Fibroblast of mammary gland (primary cell): ENCODE measurements at places on chromosomes 1 and 21.
A peak's percentile ranks its signal among the peaks of the same experiment; 100 is the strongest.

GRCh38 chr1:95084317-95085176 is 11.8 kb upstream of the ALG14 start:
- peak; percentile 55 for DNase-seq

DNA sequence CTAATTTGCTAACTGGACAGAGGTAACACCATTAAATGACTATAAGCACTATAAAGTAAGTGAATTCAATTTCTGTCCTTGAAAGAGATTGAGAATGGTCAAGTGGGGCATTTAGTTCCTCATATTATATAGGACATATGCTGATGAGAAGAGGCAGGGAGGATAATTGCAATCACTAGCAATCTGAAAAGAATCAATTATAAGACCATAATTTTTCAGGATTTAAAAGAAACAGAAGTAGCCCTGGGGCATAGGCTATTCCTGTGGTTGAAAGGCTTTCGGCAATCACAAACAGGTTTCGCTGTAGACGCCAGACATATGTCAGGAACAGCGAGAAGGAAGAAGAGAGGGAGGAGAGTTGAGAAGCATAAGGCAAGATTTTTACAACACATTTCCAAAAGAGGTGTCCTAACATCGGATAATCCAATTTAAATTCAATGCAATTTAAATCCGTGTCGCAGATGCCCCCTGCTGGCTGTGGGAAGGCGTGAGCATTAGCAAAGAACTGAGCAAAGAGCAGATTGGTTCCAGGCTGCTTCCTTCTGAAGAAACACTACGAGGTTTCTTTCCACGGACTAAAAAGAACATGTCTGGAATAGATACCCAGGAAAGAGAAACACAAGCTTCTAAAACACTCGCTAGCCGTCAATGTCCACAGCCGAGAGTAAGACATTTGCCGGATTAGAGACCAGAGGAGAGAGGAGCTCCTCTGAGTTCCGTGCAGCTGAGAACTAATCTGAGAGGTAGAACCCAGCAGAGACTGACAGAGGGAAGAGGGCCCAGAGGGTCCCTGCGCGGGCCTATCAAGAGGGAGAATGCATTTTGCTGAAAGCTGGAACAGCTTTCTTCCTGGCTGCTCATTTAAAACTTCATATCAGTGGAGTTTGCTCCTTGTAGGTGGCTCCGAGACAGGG is 27.9 kb downstream of the RGS5 start:
- peak; percentile 75 for DNase-seq

GRCh38 chr1:29696656-29697390 is 460.5 kb downstream of the PTPRU start:
- no peak for DNase-seq

- DNase-seq, result peak; percentile 83
Observed at GRCh38 chr1:225845571-225846259, 35.8 kb downstream of the EPHX1 start.

GRCh38 chr1:210850556-210850955 is 283.4 kb downstream of the KCNH1 start:
- DNase-seq, result no peak

GRCh38 chr1:14940285-14940870 is 213.2 kb upstream of the TMEM51 start:
- no peak for DNase-seq

DNA sequence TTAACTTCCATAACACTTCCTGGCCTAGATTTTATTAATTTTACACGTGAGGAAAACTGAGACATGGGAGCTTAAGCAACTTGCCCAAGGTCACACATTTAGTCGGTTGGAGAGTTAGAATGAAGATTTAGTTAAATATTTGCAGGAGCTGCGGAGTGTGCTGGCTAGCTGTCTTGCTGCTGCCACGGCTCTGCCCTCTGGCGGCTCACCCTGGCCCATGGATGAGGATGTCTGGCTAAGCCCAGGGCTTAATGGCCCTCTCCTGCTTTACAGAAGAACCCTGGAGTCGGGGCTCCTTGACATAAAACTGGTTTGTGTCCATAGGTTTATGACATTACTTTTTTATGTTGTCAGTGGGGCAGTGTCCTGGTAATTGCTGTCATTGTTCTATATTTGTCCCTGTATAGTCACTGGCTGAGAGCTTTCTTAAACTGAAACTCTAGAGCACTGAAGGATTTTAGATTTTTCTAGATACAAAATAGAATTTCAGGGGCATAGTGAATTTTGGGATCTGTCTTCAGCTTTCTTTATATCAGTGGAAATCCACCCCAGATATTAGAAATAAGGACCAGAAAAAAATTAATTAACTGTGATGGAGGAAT is 88.9 kb upstream of the WLS start:
- no peak for DNase-seq

DNA sequence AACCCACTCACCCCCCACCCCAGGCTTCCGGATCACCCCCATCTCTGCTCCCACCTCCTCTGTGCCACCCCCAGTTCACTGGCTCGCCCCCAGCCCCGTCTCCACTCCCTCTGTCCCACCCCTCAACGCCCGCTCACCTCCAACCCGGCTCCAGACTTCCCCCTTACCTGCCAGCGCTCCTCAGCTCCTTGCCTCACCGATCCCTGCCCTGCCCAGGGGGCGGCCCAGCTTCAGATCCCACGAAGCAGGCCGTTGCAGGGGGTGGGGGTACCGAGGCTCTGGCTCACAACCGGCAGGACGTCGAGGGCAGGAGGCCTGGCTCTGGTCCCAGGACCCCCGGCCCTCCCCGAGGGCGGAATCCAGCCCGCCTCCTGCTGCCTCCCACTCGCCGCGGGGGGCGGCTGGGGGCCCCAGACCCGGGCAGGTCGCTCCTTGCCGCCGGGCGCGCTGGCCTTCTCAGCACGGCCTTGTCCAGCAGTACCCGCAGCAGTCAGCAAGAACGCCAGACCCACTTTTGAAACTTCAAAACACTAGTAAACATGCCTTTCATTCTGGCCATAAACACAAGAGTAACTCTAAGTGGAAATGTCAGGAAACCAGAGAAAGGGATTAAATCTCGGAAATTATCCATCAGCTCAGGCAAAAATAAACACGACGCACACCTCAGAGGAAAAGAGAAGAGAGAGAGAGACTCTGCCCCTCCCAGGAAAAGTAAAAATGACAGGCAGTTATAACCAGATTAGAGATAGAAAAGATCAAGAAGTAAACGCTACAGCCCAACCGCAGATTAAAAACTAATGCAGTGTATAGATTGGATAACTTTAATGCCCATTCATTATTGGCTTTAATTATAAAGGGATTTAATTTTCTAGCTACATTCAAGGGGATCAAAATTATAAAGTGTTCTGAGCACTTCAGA is 1.0 kb upstream of the FAM89A start:
- DNase-seq, result no peak

- no peak for DNase-seq
Observed at GRCh38 chr1:59999006-59999405, 72.4 kb upstream of the CYP2J2 start.

DNA sequence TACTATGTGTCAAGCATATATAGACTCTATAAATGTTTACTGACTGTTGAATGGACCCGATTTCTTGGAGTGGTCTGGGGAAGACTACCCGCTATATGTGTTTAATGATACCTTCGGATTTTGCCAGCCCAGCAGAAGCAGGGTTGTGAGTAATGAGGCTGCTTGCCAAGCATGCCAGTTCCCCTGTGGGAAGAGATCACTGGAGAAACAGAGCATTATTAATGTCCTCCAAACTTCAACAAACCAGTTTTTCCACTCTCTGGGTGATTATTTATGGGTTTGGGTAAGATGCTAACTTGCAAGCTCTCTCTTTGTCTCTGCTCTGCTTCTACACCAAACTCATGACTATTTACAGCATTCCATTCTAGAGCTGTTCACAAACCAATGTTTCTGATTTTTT is 25.1 kb upstream of the PHGDH start:
- no peak for DNase-seq

GRCh38 chr1:1247341-1247913 is 905 bp upstream of the C1QTNF12 start:
- DNase-seq, result no peak

DNA sequence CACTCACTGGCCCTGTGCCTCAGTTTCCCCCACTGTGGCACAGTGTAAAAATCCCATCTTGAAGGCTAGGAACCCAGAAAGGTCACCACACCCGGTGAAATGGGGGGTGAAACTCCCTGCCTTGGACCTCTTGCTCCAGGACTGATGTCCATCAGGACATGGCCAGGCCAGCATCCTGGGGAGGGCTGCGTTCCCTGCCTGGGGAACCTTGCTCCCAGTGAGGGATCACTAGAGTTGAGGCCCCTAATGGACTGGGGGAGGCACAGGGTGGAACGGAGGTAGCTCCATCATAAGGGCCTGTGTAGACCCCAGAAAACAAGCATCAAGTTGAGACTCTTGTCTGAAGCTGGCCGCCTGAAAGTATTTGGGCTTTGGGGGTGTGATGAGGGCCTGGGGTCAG is 10.4 kb upstream of the ZNF670 start:
- DNase-seq, result no peak

DNA sequence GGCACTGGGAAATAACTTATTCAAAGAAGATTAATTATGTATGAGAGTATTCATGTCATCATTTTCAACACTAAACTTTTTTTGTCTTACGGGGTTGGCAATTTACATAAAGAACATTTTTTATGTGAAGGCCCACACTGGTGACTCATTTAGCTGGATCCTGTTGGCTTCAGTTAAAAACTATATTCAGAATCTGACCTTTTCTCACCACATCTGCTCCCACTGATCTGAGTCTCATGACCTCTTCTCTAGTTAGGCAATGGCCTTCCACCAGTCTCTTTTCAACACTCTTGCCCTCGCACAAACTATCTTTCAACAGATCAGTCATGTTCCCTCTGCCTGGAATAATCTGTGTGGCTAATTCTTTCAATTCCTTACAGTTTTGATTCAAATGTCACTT is 53.4 kb downstream of the TMPRSS15 start:
- peak; percentile 51 for DNase-seq

DNA sequence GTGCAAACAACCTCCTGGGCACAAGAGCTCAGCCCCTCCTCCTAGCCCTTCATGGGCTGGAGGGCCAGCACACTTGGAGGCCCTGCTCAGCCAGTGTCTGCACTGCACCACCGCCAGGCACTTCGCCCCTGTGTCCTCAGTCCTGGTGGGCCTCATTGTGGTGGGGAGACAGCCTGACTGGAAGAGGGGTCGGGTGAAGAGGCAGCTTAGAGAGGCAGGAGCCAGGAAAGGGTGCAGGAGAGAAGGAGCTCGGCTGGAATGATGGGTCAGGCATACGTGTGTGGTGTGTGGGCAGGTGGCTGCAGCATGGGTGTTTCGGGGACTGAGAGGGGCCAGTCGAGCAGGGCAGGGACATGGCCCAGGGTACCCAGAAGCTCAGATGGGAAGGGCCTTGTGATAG is 4.1 kb downstream of the WNT3A start:
- no peak for DNase-seq

GRCh38 chr1:202017749-202018467 is 7.5 kb downstream of the ELF3 start:
- DNase-seq, result no peak

GRCh38 chr1:183966487-183966886 is 71.0 kb downstream of the COLGALT2 start:
- no peak for DNase-seq

GRCh38 chr1:226035915-226036314 is 26.6 kb upstream of the H3-3A start:
- DNase-seq, result no peak

- DNase-seq, result no peak
Observed at GRCh38 chr1:41366455-41367287, 5.4 kb downstream of the FOXO6 start.

DNA sequence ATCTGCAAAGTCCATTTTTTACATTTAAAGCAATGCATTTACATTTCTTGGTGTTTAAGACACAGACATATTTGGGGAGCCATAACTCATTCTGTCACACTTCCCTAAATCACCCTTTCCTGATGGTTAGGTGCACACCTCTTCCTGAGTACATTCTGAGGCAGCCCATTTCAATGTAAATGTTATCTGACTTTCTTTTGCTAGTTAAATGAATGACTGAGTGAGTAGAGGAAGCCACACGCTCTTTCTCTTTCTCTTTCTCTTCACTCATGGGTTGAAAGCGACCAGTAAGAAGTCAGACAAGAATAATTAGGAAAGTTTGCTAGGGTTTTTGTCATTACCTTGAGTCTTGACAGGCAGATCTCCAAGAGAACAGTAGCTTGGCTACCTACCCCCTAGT is 143.1 kb downstream of the S1PR1 start:
- no peak for DNase-seq

GRCh38 chr1:111648806-111649205 is 29.2 kb downstream of the RAP1A start:
- no peak for DNase-seq

GRCh38 chr1:33653226-33653625 is 180.8 kb downstream of the ZSCAN20 start:
- DNase-seq, result no peak

DNA sequence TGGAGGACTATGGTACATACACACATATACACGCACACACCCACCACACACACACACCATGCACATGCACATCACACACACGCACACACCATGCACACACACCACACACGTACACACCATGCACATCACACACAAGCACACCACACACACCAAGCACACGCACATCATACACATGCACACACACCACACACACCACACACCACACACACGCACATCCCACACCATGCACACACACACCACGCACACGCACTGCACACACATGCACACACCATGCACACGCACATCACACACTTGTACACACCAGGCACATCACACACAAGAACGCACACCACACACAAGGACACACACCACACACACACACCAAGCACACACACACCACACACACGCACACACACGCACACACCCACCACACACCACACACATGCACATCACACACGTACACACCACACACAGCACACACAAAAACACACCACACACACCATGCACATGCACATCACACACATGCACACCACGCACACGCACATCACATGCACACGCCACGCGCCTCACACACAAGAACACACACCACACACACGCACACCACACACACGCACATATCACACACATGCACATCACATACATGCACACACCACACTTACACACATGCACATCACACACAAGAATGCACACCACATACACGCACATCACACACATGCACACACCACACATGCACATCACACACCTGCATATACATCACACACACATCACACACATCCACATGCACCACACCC is 9.2 kb downstream of the PDE9A start:
- no peak for DNase-seq

DNA sequence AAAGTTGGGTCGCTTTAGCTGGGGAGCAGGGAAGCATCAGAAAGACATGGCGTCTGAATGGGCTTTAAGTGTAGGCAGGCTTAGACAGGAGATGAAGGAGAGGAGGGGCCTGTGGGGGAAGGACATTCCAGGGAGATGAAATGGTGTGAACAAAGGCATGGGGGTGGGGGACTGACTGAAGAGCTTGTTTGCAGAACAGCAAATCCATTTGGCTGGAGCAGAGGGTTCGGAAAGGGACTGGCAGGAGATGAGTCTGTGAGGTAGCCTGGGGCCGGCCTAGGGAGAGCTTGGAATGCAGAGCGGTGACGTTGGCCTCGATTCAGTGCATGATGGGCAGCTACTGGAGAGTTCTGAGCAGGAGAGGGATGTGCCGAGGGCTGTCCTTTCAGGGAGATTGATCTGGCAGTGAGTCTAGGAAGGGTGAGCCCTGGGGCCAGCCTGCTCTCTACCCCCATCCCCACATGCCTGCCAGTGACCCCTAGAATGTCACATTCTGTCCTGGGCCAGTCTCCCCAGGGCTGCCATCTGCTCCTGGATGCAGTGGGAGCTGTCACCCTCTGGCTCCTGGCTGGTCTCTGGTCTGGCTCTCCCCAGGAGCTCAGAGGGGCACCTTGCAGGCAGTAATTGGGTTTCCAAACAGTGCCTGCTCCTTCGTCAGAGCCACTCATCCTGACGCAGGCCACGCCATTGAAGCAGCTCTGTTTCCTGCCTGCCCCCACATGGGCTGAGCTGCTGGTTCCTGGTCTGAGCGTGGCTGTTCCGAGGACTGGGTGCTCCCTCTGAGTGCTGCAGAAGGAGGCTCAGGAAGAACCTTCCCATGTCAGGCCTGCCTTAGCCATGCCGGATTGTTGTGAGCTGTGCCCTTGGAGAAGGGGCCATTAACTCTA is 22.3 kb upstream of the TMEM222 start:
- DNase-seq, result peak; percentile 99
